ENCODE measurements at places on chromosomes 6 and 20. TPM values are rescaled to one million over a fixed set of nuclear protein-coding genes. Genes with fewer than 3 reads are reported as not detected.

WFDC13 gene
- total RNA-seq = not detected

JAG1 gene
- 49.0 TPM for total RNA-seq

EEF1E1 gene
- total RNA-seq = 48.5 TPM

TNF gene
- not detected for total RNA-seq

FKBP1C gene
- total RNA-seq = 0.33 TPM

Data from breast epithelium (tissue), 4 donors.